LHCN-M2 (cell line): ENCODE measurements at places on chromosomes 3 and 15. TPM values are rescaled to one million over a fixed set of nuclear protein-coding genes. Genes with fewer than 3 reads are reported as not detected.

DNA sequence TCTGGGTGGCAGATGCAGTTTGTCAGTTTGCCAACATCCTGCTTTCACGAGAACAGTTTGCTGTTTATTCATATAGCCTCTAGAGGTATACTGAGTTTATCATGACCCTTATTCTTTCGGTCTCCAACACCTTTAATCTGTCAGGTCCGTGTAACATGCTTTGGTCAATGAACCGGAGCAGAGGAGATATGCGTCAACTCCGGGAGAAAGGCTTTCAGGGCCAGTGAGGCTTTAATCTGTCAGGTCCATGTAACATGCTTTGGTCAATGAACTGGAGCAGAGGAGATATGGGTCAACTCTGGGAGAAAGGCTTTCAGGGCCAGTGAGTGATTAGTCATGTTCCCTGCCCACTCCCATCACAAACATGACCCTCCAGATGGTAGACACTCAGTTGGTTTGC is 16.9 kb upstream of the GPD1L start:
- DNase-seq = no peak

DNA sequence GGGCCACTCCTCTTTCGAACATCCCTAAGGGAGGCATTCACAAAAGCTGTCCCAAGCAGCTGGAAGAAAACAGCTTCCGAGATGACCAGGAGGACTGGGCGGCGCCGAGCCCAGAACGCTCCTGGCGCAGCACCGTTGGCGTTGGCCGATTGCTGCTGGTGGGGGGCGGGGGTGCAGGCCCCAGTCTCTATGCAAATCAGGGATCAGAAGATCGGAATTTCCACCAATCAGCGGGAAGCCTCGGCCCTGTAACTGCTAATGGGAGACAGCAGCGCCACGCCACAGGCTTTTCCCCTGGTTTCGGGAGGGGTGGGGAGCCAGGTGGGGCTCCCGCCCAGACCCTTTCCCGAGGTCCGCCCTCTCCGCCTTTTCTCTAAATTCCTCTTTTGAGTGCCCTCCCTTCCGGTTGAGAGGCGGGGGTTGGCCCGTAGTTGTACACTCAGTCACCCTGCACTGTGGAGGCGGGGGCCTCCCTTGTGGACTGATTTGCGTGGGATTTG is 27.0 kb downstream of the HMCES start:
- no peak for DNase-seq

GRCh38 chr3:11381563-11381962 is 109.4 kb downstream of the ATG7 start:
- DNase-seq = peak; percentile 90

IDH2 gene
- total RNA-seq = 62.7 and 70.3 TPM in 2 replicates

LRTM1 gene
- total RNA-seq = not detected in 2 replicates

GRCh38 chr3:149142682-149143081 is 13.2 kb downstream of the HPS3 start:
- DNase-seq = no peak

DNA sequence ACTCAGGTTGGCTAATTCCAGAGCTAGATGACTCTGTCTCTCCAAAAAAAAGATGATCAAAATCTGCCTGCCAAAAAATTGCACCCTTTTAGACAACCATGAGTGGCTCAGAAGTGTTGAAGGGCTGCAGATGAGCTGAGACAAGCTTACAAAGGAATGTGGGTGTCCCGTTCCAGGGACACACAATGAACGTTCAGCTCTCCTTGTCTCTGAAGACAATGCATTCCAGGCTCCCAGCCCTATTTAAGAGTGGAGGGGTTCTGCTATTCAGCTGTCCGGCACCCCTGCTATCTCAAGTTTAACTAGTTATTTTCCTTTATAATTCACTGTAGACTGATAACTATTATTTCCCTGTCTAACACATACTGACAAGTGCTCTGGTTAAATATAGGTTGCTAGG is 355.1 kb upstream of the WNT5A start:
- no peak for DNase-seq
